Kidney epithelial cell (primary cell): ENCODE measurements at places on chromosomes 2 and 18.

DNA sequence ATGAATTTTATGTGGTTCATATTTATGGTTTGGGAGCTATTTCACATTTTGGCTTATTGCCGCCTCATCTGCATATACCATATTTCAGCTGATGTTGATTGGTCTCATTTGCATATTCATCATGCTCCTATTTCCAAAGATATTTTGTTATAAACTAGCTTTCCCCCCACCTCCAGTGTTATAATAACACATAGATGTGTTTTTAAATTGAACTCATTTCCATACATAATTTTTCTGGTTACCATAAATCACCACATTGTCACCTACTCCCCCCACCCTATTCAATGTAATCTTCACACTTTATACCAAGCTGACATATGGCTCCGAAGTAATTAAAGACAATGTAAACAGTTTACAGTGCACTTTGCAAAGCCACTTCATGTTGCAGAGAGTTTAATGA is 101.2 kb downstream of the FSHR start:
- no peak for DNase-seq

DNA sequence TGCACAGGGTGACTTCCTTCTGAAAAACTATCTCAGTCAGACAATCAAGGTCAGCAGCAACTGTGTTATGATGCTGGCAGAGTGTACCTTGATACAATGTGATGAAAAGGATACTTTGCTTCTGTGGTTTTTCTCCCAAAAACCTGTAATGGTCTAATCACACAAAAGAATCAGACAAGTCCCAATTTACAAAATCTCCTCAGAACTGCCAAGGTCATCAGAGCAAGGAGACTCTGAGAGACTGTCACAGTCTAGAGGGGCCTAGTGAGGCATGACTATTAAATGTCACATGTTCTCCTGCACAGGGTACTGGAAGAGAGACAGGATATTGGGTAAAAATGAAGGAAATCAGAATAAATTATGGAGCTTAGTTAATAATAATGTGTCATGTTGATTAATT is 185.4 kb downstream of the ST6GAL2 start:
- no peak for DNase-seq

DNA sequence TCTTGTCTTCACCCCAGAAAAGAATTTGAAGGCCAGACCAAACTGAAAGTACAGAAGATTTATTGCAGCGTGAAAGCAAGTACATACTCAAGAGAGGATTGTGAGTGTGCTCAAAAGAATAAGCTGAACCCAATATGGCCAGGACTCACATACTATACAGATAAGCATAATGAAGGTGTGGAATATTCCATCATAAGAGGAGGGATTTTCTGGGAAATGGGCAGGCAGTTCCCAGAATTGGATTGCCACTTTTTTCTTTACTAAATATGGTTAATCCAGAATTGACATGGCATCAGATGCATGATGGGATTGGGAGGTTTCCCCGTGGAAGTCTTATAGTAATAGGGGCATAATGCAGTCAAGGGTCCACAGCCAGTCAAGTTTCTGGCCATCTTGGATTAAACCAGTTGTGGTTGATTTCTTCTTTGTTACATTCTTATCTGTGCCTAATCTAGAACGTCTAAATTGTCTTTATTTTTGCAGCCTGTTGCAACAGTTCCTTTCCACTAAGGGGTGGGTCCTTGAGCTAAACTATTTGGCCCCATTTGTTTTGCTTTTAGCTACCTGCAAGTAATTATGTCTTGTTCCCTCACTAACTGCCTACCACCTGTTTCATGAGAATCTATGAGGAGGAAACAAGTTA is 9.0 kb downstream of the SP140L start:
- no peak for DNase-seq

GRCh38 chr2:153477636-153478288 is 800 bp downstream of the RPRM start:
- no peak for DNase-seq

DNA sequence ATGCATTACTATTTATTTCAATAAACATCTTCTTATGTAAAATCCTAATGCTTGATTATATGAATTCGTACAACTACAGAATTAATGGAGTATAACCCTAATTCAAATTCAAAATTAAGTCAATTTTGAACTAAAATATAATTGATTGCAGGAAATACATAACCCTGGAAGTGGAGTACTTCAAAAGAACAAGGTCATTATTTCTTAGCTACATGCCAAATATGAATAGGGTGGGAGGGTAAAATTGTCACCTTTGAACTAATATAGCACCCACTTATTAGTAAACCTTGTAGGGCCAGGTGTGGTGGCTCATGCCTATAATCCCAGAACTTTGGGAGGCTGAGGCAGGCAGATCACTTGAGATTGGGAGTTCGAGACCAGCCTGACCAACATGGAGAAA is 895.4 kb upstream of the ACVR2A start:
- DNase-seq = no peak

- no peak for DNase-seq
Observed at GRCh38 chr2:58239243-58239925, 1.7 kb downstream of the FANCL start.

GRCh38 chr2:29113891-29114321 is 1.3 kb upstream of the CLIP4 start:
- no peak for DNase-seq

- peak; percentile 12 for DNase-seq
Observed at GRCh38 chr2:222707689-222708273, 36.3 kb downstream of the MOGAT1 start.

DNA sequence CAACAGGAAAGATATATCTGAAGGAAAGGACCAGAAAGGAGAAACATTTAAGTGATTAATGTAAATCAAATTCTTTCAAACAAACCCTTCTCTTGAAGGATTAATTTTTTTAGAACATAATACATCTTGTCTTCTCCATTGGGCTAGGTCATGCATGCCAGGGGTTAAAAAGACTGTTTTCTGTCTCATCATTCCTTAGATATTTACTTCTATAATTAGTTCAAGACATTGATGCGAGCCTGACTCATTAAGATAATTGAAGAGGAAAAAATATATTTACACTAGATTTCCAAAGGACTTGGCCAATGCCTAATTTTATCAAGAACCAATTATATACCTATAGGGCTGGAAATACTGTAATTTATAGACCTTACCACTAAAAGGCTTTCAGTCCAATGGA is 166.6 kb upstream of the SETBP1 start:
- DNase-seq = no peak

DNA sequence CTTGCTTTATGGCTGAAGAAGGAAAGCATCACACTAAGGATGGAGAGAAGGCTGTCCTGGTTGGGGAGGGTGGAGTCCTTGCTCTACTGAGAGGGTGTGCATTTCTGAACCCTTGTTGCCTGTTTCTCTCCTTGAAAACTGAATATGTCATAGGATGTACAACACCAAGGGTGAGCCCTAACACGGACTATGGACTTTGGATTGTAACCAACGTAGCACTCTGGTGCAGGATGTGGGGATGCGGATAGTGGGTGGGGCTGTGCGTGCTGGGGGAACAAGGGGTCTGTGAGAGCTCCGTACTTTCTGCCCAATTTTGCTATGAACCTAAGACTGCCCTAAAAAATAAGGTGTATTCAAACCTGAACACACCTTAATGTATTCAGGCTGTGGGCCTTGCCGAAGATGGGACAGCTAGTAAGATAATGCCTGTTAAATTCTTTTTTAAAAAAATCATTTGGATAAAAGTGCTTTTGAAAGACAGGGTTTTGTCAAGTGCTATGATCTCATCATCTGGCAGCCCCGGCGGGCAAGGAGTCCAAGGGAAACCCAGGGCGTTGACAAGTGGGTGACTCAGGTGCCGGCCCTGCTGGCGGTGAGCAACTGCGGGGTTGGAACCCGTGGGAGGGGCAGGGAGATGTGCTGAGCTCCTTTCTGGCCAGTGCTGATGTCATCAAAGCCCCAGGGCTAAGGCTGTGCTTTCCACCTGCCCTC is 54.0 kb downstream of the GATA6 start:
- DNase-seq = peak; percentile 94

DNA sequence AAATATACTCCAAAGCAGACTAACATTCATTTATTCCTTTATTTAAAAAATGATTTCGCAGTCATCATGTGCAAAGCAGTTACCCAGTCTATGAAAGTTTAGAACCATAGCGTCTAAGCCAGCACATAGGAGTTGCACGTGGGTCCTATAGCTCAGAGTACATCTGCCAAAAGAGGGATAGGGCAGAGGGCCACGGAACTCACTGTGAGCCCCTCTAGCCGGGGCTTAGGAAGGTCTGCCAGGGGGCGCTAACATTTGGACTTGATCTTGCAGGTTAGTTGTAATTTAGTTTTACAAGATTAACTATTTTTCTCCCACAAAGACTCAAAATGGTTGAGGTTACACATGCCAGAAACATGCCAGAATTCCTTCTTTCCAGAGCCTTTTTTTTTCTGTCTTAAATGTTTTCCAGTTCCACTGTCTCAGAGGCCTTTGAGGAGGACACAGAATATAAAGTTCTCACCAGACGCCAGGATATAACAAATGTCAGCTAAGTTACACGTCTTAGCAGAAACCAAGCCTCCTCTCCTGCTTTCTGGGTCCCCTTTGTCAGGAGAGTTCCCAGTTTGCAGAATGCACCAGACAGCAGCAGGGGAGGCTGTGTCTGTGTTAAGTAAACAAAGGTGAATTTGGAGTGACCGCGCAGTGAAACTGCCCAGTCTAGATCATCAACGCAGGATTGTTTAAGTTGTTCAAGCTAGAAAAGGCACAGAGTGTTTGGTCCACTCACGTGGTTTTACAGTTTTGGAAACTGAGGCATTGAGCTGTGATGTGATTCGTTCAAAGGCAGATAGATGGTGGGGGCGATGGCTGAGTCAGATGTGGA is 292.0 kb downstream of the PRKCE start:
- DNase-seq = no peak

DNA sequence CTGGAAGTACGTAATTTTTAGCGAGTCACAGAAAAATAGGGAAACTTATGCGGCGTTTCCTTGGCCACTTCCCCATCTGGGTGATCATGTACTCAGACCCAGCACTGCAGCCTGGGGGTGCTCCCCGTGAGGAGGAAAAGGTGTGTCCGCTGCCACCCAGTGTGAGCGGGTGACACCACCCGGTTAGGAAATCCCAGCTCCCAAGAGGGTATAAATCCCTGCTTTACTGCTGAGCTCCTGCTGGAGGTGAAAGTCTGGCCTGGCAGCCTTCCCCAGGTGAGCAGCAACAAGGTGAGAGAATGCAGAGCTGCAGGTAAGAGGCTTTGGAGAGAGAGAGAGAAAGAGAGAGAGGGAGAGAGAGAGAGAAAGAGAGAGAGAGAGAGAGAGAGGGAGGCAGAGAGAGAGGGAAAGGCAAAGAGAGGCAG is at the start of gene IL1R2:
TSS of gene IL1R2 (plus strand) at position 240 of the 425 bp plus-strand sequence. CDS start 16,616 bp downstream, outside the sequence.
- DNase-seq = no peak

GRCh38 chr2:31442376-31442775 is 27.8 kb upstream of the XDH start:
- DNase-seq = no peak

DNA sequence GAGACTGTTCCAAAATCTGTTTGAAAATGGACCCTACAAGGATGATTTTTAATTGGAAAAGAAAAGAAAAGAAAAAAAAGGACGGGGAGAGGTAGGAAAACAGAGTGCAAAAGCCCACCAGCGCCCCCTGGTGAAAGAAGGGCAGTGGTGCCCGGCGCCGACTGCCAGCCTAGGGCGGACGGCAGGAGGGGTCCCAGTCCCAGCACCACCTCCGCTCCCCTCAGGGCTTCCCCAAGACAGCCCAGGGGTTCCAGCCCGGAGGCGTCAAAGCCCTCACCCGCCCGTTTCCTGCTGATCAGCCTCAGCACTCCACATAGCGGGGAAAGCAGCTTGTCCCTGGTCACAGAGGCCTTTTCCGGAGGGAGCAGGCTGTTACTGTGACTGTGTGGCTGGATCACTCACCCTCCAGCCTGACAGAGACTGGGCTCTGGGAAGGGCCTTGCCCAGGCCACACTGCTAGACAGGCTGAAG is 213.9 kb downstream of the TFCP2L1 start:
- DNase-seq = no peak
